NCI-H510A treated with DMSO at 0.1 percent for 48 hours (cell line): ENCODE measurements at places on chromosomes 12 and 14.

GRCh38 chr14:75259510-75259855 lies 19.1 kb upstream of the FOS start:
- DNase-seq, result no peak

GRCh38 chr14:70114621-70115156 lies 74.1 kb downstream of the SLC8A3 start:
- no peak for DNase-seq

GRCh38 chr12:92105676-92106075 lies 40.0 kb downstream of the BTG1 start:
- no peak for DNase-seq

DNA sequence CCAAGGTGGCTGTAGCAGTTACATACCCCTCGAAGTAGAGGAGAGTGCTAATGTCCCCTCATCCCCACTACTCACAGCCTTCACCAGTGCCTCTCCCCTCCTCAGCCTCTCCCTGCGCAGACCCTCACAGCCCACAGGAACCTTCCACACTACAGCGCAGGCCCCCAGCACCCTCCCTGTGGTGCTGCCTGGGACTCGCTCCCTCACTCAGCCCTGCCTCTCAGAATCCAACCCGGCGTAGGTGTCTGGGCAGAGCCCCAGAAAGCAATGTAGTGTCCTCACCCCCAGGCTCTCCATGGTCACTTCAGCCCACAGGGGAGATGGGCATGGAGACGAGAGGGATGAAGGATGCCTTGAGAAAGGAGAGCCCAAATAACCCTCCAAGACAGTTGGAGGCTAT lies 10.9 kb upstream of the ZNF740 start:
- no peak for DNase-seq

GRCh38 chr12:65560286-65560685 lies 264.0 kb upstream of the HMGA2 start:
- no peak for DNase-seq

DNA sequence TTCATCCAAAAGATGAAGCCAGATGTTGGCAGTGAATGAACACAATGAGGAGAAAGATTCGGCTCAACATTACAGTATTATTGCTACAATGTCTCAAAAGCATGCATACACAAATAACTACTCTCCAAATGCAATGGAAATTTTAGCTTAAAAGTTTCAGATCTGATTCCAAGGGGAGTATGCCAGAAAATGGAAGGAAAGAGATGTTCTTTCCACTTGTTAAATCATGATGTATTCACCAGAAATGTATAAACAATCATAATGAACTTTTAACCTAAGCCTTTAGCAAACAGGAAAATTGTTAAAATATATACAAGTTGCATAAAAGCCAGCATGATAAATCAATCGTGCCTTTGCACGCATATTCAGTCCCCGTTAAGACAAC lies 62.1 kb downstream of the SH2B3 start:
- no peak for DNase-seq

DNA sequence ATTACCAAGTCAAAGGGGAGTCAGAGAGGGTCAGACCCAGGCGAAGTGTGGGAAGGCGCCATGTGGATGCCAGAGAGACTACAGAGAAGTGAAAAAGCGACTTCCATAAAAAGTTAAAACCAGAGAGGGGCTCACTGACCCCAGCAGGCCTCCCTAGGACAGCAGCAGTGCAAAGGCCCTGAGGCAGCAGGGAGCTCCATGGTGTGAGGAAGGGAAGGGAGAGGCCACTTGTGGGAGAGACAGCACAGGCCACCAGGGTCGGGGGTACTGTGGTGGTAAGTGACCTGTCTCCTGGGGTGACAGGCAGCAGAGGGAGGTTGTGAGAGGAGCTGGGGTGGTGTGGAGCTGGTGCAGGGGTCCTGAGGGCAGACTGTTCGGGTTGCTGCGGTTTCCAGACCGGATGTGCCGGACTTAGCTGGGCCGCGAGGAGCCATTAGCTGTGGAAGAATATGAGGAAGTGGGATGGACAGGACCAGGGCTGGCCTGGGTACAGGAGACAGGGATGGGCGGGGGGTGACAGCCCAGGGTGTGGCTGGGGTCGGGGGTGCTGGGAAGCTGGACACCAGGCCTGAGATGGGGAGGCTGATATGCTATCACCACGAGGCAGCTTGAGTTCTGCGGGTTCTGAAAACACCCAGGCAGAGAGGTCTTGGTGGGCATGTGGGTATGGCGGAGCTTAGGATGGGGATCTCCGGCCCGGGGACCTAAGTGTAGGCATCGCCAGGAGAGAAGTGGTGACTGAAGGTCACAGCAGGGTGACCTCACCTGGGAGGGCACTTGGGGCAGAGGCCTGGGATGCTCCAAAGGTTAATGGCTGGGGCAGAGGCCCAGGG lies 22.7 kb downstream of the SETD1B start:
- DNase-seq, result no peak

DNA sequence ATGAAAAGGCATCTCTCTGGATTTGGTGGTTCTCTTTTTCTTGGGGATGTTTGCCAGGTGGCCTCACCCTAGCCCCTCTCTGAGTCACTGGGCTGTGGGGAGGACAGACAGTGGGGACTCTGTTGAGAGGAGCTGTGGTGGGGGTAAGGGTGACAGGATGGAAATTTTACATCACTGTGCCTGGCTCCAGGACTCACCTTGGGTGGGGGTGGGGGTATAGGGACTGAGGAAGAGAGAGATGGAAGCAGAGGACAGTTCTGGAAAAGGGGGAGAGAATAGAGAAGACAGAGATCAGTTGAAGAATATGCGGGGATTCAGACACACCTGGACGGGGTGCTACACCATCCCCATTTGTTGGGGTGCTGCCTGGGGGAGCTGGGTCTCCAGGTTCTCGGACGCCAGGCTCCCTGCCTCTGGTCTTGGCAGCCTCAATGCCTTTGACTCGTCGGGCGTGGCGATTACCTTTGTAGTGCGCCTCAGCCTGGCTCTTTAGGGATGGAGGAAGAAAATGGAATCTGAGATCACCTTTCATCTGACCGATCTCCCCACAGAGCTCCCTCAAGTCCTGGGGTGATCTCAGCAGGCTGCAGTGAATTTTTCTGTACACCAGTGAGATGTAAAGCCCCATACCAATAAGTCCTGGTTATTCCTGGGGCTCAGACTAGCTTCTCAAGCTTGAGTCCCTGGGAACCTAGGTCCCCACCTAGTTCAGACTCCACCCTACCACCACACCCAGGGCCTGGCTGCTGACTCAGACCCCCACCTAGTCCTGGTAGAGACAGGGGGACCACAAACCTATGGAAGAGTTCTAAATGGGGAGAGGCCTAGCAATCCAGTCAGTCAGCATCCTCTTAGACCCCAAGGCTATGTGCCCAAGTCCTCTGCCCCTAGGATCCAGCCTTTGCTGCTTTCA lies 9.6 kb upstream of the GPR84 start:
- no peak for DNase-seq

- DNase-seq, result no peak
Observed at GRCh38 chr12:125070661-125071390, 5.6 kb downstream of the AACS start.

DNA sequence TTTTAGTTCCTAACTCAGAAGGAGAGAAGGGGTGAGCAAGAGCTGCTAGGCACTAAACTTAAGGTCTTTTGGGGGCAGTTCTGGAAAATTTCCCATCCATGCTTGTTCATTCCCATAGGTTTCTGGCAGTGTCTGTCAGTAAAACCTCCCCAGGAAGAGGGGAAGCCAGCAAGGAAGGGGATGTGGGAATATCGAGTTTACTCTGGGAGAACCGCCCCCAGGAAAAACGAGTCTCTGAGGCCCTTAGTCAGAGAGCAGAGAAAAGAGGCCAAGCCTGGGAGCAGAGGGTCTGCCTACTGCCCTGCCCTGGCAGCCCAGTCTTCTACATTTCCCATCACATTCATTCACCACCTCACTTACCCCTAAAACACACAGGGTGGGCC lies 55.9 kb downstream of the TMCC3 start:
- no peak for DNase-seq

GRCh38 chr12:64170024-64170423 lies 52.1 kb downstream of the KICS2 start:
- DNase-seq, result peak; percentile 45

- no peak for DNase-seq
Observed at GRCh38 chr14:81834308-81834707, 300.7 kb upstream of the SEL1L start.

- DNase-seq, result no peak
Observed at GRCh38 chr14:24113379-24113800, 1.2 kb upstream of the DCAF11 start.

DNA sequence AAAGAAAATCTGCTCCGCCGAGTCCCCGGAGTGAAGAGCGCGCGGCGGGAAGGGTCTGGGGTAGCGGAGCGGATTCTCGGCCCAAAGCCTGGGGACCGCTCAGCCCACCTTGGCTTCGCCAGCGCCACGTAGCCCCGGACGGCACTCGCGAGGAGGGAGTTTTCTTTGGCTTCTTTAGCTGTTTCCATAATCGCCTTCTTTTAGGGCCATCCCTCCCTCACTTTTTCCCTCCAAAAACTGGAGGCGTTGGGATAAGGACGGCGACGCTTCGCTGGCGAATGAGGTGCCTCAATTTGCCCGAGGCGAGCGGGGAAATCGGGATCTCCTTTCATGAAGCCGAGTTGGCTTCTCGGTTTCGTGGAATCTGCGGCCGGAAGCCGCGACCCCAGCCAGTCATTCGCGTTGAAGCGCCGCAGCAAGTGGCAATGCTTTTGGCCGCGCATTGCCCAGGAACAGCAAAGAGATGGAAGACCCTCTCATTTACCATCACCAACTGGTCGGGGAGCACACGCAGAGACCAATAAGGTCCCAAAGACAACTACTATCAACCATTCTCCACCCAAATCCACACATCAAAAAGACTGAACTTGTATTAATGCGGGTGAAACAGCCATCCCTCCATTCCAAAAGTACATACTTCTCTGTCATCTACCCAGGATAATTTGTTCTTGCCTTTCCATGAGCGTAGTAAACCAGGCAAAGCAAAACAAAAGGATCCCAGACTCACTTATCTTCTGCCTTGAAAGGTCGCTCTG lies 8.4 kb upstream of the SIX1 start:
- DNase-seq, result peak; percentile 58

DNA sequence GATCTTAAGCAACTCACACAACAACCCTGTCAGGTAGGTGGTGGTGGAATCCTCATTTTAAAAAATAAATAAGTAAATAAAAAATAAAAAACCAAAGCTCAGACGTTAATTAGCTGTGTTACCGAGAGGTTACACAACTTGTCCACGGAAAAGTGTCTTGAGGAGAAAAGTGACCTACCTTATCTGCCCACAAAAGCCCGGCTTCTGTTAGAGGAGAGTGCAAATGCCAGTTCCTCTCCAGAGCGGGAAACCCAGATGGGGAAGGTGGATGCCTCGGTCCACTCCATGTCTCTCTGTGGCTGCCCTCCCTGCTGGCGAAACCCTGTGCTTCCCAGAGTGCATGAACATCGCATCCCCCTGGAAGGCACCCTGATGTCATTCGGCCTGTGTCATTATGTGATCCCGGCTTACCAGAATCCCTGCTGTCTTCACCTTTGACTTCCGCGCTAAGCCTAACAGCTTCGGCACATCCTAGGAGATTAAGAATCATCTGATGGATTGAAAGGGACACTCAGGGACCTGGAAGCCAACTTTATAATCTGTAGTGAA lies 6.4 kb downstream of the MLXIP start:
- DNase-seq, result no peak

- DNase-seq, result no peak
Observed at GRCh38 chr14:75155169-75155568, 21.2 kb downstream of the TMED10 start.

GRCh38 chr14:53472306-53472705 lies 319.2 kb upstream of the DDHD1 start:
- DNase-seq, result no peak

- no peak for DNase-seq
Observed at GRCh38 chr12:8987685-8988084, 1.7 kb upstream of the KLRG1 start.

- peak; percentile 2 for DNase-seq
Observed at GRCh38 chr12:108193917-108194316, 64.8 kb downstream of the WSCD2 start.

GRCh38 chr14:53501361-53502211 lies 348.5 kb upstream of the DDHD1 start:
- no peak for DNase-seq

DNA sequence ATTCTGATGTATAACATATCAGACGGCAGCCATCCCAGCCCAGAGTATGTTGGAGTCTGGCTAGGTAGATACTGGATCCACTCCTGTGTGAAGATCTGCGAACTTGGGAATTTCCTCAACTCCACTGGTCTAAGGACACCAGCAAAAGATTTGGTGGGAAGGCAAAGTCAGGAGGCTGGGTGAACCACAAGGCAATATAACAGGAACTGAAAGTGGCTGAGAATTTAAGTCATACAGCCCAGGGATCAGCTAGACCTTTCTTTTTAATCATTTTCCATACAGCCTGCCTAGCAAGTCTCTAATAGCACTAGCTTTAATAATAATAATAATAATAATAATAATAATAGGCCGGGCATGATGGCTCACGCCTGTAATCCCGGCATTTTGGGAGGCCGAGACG lies 34.8 kb downstream of the BRAP start:
- DNase-seq, result no peak

GRCh38 chr12:99746538-99746937 lies 99.0 kb downstream of the GARIN6 start:
- no peak for DNase-seq

DNA sequence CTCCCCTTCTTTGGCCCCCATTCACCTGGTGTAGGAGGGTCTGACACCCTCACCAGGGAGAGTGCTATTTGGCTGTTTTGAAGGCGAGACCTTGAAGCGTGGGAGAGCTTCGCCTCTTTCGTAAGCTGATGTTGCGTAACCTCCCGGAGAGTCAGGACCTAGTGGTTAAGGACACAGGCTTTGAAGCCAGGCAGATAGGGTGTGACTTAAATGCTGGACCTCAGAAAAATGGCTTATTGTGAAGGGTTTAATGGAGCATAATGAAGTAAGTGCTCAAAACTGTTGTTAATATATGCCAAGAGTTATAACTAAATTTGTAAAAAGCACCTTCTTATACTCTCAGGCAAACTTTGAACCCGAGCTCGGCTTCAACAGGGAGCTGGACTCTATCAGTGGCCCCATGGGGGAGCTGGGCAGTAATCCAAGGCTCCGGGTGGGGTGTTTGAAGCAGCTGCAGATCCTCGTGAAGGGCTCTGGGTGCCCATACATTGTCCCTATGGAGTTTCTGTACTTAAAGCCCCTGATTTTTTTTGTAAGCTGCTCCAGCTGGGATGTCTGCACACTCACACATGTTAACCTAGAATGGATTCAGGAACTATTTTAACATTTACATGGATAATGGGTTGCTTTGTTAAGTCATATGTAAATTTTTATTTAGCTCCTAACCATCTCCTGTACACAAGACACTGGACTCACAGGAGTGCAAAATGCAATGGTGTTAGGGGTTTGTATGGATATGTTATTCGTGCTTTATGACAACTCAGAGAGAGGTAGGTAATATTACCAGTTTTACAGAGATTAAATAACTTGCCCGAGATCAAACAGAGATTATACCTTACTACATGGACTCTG lies 26.0 kb downstream of the PPFIBP1 start:
- peak; percentile 46 for DNase-seq

GRCh38 chr14:76793956-76794355 lies 18.7 kb downstream of the ANGEL1 start:
- no peak for DNase-seq

DNA sequence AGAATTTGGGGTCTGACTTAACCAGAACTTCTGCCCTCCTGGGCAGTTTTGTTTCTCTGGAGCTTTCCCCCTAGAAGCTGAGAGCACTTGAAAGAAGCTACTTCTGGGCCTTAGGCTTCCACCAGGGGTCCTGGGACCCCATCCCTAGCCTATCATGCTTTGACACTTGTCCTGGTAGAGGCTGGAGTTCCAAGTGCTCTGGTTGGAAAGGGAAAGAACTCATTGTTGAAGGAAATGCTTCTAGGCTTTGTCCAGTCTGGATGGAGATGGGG lies 1.4 kb upstream of the COL2A1 start:
- no peak for DNase-seq

GRCh38 chr14:103613517-103613916 lies 15.5 kb upstream of the KLC1 start:
- no peak for DNase-seq
